ENCODE measurements at places on chromosomes 4 and X.

- DNase-seq = no peak
These were observed 370.0 kb downstream of the FBXO8 start for GRCh38 chr4:173913496-173913895.

GRCh38 chr4:108830509-108831244, 67.8 kb upstream of the ETNPPL start:
- peak; percentile 66 for DNase-seq

DNA sequence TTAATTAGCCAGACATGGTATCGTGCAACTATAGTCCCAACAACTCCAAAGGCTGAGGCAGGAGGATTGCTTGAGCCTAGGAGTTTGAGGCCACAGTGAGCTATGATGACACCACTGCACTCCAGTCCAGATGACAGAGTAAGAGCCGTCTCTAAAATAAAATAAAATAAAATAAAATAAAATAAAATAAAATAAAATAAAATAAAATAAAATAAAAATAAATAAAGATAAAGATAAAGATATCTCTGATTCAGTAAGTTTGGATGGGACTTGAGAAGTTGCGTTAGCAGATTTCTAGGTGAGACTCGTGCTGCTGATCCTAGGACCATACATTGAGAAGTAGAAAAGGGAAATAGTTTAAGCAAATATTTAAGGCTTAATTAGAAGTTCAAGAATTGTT, 254.8 kb upstream of the FAM241A start:
- DNase-seq = no peak

- peak; percentile 46 for DNase-seq
These were observed 56.1 kb upstream of the TMEM131L start for GRCh38 chr4:153409924-153410501.

DNA sequence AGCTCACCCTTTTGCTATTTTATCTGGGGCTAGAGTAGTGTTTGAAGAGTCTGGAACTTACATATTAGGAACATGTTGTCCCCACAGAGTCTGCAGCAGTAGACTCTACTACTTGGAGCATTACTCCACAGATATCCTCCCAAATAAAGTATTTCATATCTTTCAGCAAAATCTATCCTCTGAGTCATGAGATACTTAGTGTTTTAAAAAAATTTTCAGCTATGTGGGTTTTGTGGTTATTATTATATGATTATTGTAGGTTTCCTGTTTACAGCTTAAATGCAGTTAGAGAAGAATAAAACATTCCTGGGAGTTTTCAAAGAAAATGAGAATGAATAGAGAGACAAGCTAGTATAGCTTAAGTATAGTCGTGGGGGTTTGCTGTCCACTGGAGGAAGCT, 30.9 kb downstream of the PAGE2 start:
- no peak for DNase-seq

GRCh38 chr4:153383131-153383530, 38.6 kb downstream of the MND1 start:
- no peak for DNase-seq

GRCh38 chrX:83511208-83511607, 3.1 kb downstream of the POU3F4 start:
- no peak for DNase-seq

DNA sequence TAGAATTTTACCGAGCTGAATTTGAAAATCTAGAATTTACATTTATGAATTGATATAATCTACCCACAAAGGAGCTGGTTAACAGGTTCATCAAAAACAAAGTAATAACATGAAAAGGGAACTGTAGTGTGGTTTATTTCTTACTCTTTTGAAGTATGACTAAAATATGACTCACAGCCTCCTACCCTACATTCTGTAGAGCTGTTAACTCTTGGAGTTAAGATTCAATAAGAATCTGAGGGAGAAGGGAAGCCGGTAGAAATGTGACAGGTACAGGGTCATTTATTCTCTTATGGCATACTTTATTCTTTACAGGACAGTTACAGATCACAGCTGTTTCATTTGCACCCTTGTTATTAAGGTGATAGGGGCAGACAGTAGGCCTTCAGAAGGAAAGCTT, 132.2 kb upstream of the FAM47B start:
- no peak for DNase-seq

DNA sequence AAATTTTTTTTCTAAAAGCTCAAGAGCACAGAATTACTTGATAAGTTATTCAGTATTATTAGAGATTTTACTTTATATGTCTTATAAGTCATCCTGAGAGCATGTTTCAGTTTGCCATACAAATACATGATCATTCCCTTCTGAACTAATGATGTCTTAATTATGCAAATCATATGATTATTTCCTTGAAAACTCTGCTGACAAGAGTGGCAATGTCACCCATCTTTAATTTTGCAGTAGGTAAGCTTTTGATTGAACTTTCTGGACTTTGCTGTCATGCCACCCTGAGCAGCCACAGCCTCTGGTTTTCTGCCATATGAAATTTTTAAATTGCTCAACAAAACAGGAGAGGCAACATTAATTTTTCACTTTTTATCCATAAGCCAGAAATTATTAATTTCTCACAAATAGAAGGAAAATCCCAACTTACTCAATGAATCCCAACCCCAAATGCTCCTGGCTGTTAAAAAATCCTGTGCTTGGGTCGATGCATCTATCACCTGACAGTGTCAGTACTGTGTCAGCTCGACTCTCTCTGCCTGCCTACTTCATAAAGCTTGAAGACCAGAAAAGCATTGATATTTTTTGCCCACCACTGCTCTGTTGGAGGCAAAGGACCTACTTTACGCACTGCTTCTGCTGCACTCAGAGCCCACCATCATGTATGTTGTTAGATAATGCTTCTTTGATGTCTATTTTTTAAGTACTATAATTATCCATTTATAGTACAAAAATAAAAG, 11.6 kb upstream of the HADH start:
- DNase-seq = no peak

DNA sequence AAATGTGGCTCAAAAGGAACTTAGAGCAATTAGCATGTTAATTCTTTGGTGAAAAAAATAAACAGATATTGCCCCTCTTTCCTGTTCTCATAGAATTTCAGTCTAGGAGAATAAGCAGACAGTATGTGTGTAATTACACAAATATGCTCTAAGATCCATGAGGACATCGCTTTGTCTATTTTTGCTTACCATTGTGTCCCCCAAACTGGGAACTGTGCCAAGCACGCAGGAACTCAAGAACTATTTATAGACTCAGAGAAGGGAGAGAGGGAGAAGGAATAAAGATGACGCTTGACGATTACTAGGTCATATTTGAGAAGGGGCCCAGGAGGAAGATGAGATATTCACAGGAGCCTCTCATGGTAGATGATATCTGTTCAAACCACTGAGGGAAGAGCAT, 692.6 kb downstream of the RAB28 start:
- no peak for DNase-seq

- no peak for DNase-seq
These were observed 37.6 kb downstream of the ARSJ start for GRCh38 chr4:113941836-113942235.

- peak; percentile 64 for DNase-seq
These were observed 33.1 kb downstream of the FTHL17 start for GRCh38 chrX:31038575-31039326.

- DNase-seq = no peak
These were observed 274.7 kb upstream of the AGTR2 start for GRCh38 chrX:115895678-115896329.

DNA sequence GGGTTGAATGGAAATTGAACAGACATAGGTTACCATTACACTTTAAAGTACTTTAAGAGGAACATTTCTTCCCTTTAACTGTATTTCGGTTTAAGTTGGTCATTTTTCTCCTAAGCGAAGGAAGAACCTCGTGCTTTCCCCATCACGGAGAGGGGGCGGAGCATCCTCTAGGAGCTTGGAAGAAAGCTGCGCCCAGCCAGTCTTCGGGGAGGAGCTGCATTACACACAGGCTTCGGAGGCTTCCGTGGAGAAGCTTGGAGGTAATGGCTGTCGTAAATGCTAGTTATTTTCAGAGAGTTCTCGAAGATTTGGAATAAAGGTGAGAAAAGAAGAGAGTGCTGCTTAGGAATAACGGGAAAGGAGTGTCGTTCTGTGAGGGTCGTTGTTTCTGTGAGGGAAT, at the start of gene PWWP3B:
PWWP3B (plus strand) TSS at position 199 of the 400 bp plus-strand sequence. CDS start 37,128 bp downstream, outside the sequence.
- DNase-seq = peak; percentile 3

DNA sequence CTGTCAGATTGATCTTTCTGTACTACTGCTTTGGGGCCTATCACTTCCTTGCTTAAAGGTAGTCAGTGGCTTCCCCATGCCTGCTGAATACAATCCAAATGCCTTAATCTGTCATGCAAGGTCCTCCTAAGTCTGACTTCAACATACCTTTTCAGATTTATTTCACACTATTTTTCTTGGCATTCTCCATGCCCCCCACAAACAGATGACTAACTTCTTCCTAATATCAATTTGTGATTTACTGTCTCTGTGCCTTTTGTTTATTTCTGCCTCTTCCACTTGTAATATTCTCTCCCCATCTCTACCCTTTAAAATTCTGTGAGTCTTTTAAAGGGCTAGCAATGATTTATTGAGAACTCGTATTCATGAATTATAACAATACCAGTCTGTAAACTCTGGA, 41.8 kb downstream of the OCRL start:
- no peak for DNase-seq

GRCh38 chr4:146674829-146675570, 36.3 kb downstream of the POU4F2 start:
- no peak for DNase-seq

DNA sequence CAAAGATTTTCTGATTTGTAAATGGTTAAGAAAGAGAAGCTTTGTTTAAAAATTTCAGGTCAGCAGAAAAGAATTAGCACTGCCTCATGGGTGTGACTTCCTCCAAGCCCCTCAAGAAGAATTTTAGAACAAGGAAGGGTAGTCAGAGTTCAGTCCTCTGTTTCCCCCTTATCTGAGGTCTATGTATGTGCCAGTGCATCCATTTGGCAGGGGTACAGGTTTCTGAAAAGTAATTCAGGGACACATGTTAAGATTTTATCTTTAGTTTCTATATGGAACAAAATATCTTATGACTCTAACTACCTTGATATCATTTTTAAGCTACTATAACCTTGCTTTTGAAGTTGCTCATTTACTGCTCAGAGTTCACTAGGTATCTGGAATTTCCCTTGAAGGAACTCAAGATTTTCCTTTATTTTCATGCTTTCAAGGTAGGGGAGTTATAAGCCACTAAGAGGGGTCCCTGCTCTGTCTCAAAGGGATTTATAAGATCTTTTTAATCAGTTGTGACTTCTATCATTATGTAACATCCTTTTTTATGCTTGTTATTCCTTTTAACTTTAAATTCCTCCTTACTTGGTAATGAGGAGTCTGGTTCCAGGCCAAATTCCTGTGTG, 24.4 kb upstream of the PLK4 start:
- DNase-seq = no peak

- DNase-seq = peak; percentile 21
These were observed 320.1 kb downstream of the BCOR start for GRCh38 chrX:39777623-39778025.

GRCh38 chrX:23953908-23954269, 46.1 kb downstream of the CXorf58 start:
- peak; percentile 50 for DNase-seq

- DNase-seq = no peak
These were observed 279.8 kb upstream of the BOD1L1 start for GRCh38 chr4:13907255-13907751.

DNA sequence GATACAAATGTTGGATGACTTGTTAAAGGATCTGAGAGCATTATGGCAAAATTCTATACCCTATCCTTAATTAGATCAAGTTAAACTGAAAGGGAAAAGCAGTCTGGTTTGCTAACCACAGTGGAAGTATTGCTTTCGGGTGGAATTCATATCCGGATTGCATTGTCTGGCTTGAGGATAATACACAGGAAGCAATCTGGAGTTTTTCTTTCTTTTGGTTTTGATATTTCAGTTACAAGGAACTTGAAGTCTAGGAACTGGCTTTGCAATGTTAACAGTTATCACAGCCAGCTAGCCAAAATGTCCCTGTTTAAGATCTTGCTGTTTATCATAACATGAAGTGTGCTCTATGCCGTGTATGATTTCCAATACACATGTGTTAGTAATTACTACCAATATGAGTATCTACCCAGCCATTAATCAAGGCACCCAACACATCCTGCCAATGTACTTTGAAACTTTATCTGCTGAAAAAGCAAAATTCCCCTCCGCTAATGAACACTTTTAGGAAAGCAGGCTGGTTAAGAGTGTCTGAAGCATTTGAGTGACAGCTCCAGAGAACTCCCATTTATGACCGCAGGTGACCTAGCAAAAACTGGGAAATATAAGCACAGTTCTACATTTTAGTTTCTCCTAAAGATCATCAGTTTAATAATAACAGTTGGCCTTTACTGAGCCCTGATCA, 146.4 kb downstream of the PALLD start:
- no peak for DNase-seq

DNA sequence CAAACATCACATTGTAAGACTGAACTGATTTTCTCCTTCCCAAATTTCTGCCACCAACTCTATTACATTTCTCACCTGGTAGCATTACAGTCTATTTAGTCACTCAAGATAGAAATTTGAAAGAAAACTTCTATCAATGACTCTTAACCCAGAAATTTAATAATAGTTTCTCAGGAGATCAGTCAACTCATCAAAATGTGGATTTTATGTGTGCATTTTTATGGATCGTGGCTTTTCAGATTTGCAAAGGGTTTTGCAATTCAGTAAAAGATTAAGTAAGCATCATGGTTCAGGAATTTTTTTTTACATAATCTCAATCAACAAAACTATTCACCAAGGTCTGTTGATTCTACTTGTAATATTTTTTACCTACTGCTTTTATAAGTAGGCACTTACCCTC, 111.1 kb downstream of the CFAP299 start:
- DNase-seq = no peak

- peak; percentile 33 for DNase-seq
These were observed 385 bp downstream of the DCLK2 start for GRCh38 chr4:150078579-150079080.

- peak; percentile 18 for DNase-seq
These were observed 1.5 kb downstream of the KLHL2 start for GRCh38 chr4:165208741-165209388.

DNA sequence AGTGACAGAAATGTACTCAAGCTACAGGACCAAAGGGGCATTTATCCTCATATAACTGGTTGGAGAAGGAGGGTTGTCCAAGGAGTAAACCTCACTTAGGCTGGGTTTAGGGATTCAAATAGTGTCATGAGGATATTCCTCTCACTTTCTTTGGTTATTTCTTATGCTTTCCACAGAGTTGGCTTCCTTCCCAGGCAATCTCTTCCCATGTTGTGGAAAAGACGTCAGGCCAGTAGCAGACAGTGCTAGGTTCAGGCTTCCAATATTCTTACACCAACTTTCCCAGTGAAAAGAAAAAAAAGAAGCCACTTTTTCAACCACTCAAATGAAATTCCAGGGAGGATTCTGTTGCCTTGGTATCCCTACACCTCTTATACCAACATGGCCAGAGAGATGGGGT, 653.0 kb downstream of the C4orf33 start:
- DNase-seq = no peak

DNA sequence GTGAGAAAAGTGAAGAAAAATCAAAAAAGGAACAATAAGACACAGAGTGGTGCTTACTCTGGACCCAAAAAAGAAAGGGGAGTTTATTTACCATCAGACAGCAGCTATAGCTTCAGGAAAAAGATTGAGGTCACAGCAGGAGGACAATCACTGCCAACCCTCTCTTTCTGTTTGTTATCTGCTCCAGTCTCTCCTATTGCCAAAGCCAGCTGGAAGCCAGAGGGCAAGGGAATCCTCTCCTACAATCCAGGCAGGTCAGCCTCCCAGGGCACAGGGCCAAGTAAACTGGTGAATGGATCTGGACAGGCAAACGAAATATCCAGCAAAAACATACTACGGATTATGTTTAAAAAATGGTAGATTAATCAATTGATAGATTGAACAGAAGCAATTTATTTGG, 306.9 kb upstream of the SLIT2 start:
- DNase-seq = no peak

Measured in KBM-7 (cell line).